Naive thymus-derived CD8-positive, alpha-beta T cell (primary cell): ENCODE measurements at places on chromosomes 13 and 19. TPM values are rescaled to one million over a fixed set of nuclear protein-coding genes. Genes with fewer than 3 reads are reported as not detected.

FREM2 gene
- not detected for total RNA-seq

- DNase-seq, result no peak
- no peak overlapping the region for H3K4me3 ChIP-seq
- no peaks in the 10 kb centered on the region for H3K27me3 ChIP-seq
- peak overlapping the region; percentile 76 for H3K27ac ChIP-seq
- H3K36me3 ChIP-seq, result peaks cover 5% of the 10 kb centered on the region
Observed at GRCh38 chr13:73720216-73720840, 413.9 kb downstream of the KLF12 start.

DNA sequence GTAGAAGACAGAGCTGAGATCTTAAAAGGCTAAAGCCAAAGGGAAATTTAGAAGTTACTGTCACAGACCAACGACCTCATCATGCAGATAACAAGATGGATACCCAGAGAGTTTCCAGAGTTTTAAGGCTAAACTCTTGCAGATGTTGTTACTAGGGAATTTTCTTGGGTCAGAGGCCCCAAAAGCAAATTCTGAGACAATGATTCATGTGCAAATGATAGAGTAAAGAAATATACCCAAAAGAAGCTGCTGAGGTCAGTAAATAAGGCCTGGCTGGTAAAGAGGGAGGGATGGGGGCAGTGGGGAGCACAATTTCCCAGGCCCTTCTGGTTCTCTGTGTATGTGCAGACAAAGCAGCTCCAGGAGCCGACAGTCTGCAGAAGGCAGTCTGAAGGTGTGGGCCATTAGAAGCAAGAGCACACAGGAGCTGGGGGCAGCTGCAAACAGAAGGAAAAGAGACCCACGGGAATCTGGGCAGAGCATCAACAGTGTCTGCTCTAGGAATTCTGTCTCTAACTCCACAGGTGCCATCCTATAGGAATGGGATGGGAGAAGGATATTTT is 330.8 kb downstream of the TBC1D4 start:
- peaks cover 17% of the 10 kb centered on the region for H3K27me3 ChIP-seq
- H3K36me3 ChIP-seq, result no peaks in the 10 kb centered on the region
- H3K4me3 ChIP-seq, result no peak overlapping the region
- H3K4me1 ChIP-seq, result no peaks in the 10 kb centered on the region
- no peak for DNase-seq

- H3K36me3 ChIP-seq, result no peaks in the 10 kb centered on the region
- no peak overlapping the region for H3K4me3 ChIP-seq
- peak overlapping the region; percentile 18 for H3K27ac ChIP-seq
- H3K27me3 ChIP-seq, result no peaks in the 10 kb centered on the region
- peaks cover 14% of the 10 kb centered on the region for H3K4me1 ChIP-seq
Observed at GRCh38 chr19:17482877-17483604, 12.7 kb downstream of the SLC27A1 start.

DNA sequence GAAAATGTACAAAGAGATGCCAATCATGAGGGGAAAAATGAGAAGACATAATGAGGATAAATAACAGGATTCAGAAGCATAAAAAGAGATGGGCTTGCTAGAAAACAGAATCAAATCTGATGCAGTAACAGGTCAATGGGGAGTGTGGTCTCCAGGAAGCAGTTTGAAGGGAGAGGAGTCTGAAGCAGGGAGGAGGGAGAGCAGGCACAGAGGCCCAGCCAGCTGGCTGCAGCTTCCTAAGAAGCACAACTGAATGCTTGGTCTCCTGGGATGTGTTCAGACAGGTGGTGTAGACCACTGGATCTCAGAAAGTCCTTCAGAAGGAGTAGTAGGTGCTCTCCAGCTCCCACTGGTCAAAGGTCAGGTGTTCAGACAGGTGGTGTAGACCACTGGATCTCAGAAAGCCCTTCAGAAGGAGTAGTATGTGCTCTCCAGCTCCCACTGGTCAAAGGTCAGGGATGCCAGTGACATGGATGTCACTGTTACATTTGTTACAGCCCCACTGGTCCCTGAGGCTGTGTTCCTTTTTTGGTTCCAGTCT is 68.3 kb upstream of the UBAC2 start:
- no peaks in the 10 kb centered on the region for H3K4me1 ChIP-seq
- H3K36me3 ChIP-seq, result no peaks in the 10 kb centered on the region
- DNase-seq, result no peak
- H3K27ac ChIP-seq, result no peak overlapping the region
- no peaks in the 10 kb centered on the region for H3K27me3 ChIP-seq

ANKRD24 gene
- total RNA-seq, result 2.2 TPM

GRCh38 chr19:34313188-34313587 is 51.8 kb upstream of the GPI start:
- no peak for DNase-seq
- H3K27ac ChIP-seq, result no peak overlapping the region
- H3K27me3 ChIP-seq, result no peaks in the 10 kb centered on the region

ZNF135 gene
- 15.4 TPM for total RNA-seq

CA11 gene
- 16.2 TPM for total RNA-seq

OLFM4 gene
- not detected for total RNA-seq

FARP1 gene
- 0.25 TPM for total RNA-seq

DNA sequence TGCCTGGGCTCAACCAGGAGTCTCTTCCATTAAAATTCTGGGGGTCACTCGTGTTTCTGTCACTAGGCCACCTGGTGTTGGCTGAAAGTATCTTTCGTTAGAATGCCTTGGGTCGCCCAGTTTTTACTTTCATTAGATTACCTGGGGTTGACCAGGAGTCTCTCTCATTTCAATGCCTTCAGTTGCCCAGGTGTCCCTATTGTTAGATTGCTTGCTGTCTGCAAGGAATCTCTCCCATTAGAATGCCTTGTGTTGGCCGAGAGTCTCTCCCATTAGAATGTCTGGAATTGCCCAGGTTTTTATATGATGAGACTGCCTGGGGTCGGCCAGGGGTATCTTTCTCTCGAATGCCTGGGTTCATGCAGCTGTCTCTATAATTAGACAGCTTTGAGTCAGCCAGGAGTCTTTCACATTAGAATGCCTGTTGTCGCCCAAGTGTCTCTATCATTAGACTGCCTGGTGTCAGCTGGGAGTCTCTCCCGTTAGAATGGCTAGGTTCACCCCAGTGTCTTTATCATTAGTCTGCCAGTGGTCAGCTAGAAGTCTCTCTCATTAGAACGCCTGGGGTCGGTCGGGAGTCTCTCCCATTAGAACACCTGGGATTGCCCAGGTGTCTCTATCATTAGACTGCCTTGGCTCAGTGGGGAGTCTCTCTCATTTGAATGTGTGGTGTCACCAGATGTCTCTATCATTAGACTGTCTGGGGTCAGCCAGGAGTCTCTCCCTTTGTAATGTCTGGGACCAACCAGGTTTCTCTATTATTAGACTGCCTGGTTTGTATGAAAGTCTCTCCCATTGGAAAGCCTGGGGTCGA is 1446.8 kb downstream of the UQCRFS1 start:
- H3K27ac ChIP-seq, result no peak overlapping the region
- peaks cover 76% of the 10 kb centered on the region for H3K36me3 ChIP-seq
- H3K4me3 ChIP-seq, result no peak overlapping the region
- no peaks in the 10 kb centered on the region for H3K27me3 ChIP-seq
- no peaks in the 10 kb centered on the region for H3K4me1 ChIP-seq

ZNF382 gene
- 25.2 TPM for total RNA-seq

DNA sequence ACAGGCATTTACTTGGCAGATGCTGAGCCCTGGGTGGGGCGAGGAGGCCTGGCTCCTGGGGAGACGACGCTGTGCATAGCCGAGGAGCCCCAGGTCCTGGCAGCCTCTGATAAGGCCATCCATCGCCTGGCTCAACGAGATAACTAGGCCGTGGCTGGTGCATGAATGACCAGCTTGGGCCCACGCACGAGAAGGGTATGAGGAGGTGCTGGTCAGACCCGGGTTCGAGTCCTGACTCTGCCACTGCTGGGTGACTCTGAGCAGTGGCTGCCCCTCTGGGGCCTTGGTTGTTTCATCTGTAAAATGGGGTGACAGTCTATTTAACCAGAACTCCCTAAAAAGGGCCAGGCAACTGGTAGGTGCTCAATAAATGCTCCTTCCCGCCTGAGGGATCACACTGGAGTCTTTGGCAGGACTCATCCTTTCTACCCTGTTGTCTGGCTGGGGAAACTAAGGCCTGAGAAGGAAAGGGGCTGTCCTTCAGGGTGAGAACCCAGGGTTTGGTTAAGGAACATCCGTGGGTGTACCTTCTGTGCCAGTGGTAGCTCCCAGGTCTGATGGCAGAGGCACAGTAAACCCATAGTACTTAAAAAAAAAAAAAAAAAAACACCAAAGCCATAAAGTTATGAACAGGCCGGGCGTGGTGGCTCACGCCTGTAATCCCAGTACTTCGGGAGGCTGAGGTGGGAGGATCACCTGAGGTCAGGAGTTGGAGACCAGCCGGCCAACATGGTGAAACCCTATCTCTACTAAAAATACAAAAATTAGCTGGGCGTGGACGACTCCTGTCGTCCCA is 8.1 kb upstream of the ARRDC2 start:
- no peaks in the 10 kb centered on the region for H3K36me3 ChIP-seq
- H3K27me3 ChIP-seq, result no peaks in the 10 kb centered on the region
- DNase-seq, result no peak
- peak overlapping the region; percentile 83 for H3K4me3 ChIP-seq
- H3K27ac ChIP-seq, result peak overlapping the region; percentile 99
- H3K4me1 ChIP-seq, result peaks cover 24% of the 10 kb centered on the region

GRCh38 chr13:50248516-50249143 is 233.4 kb downstream of the KCNRG start:
- H3K27ac ChIP-seq, result no peak overlapping the region
- peaks cover 3% of the 10 kb centered on the region for H3K27me3 ChIP-seq
- H3K36me3 ChIP-seq, result no peaks in the 10 kb centered on the region
- H3K4me3 ChIP-seq, result no peak overlapping the region
- DNase-seq, result no peak
- H3K4me1 ChIP-seq, result peaks cover 4% of the 10 kb centered on the region

MYH14 gene
- not detected for total RNA-seq

DNA sequence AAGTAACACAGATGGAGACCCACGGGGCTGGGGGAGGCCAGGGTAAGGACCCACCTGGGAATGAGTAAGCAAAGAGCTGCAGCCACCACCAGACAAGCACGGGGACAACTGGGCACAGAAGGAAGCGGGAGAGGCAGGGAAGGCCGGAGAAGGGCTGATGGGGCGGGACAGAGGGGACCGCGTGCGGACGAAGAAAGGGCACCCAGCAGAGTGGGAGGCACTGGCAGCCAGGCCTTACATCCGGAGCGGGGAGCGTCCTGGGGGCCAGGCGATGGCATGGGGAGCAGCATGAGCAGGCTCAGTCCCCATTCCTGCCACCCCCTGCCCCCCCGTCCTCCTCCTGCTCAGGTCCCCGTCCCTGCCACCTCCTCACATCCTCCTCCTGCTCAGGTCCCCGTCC is 3.0 kb downstream of the PROZ start:
- peak overlapping the region; percentile 31 for H3K27ac ChIP-seq
- H3K36me3 ChIP-seq, result no peaks in the 10 kb centered on the region
- H3K4me1 ChIP-seq, result peaks cover 20% of the 10 kb centered on the region
- DNase-seq, result no peak

DNA sequence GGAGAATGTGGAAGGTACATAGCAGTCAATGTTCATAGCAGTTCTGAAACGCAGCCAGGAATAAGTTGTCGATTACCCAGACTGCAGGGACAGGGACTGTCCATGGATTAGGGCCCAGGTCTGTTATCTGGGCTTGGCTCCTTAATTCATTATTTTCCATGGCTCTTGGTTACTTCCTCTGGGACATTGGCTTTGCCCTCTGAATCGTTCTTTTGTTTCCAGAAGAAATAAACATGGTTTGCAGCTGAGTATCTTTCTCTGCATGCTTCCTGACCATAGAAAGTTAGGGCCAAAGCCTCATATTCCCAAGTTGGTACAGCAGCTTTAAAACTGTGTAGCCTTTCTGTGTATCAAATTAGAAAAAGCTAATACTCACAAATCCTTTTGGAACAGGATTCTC is 121.7 kb upstream of the MAB21L1 start:
- no peak for DNase-seq
- peaks cover 6% of the 10 kb centered on the region for H3K36me3 ChIP-seq
- H3K27me3 ChIP-seq, result no peaks in the 10 kb centered on the region
- no peak overlapping the region for H3K27ac ChIP-seq
- no peak overlapping the region for H3K4me3 ChIP-seq
- no peaks in the 10 kb centered on the region for H3K4me1 ChIP-seq

- no peak for DNase-seq
- H3K36me3 ChIP-seq, result no peaks in the 10 kb centered on the region
Observed at GRCh38 chr13:26946684-26947343, 186.2 kb upstream of the GPR12 start.

GRCh38 chr13:97974773-97975172 is 21.3 kb downstream of the IPO5 start:
- peaks cover 1% of the 10 kb centered on the region for H3K27me3 ChIP-seq
- H3K36me3 ChIP-seq, result no peaks in the 10 kb centered on the region
- DNase-seq, result no peak
- H3K27ac ChIP-seq, result peak overlapping the region; percentile 47
- peaks cover 30% of the 10 kb centered on the region for H3K4me1 ChIP-seq

- no peak overlapping the region for H3K4me3 ChIP-seq
- H3K36me3 ChIP-seq, result no peaks in the 10 kb centered on the region
- peaks cover 9% of the 10 kb centered on the region for H3K27me3 ChIP-seq
Observed at GRCh38 chr13:26819046-26819445, 58.5 kb upstream of the GPR12 start.

ZNF470 gene
- 9.0 TPM for total RNA-seq

IL4I1 gene
- 0.85 TPM for total RNA-seq

PRR20B gene
- not detected for total RNA-seq

NKG7 gene
- total RNA-seq, result 5.6 TPM

- no peaks in the 10 kb centered on the region for H3K4me1 ChIP-seq
- no peak overlapping the region for H3K4me3 ChIP-seq
- H3K27ac ChIP-seq, result no peak overlapping the region
Observed at GRCh38 chr19:22619932-22620331, 14.2 kb upstream of the ZNF492 start.
